Ovary (tissue), 10 donors: ENCODE measurements at places on chromosomes 1 and 21. TPM values are rescaled to one million over a fixed set of nuclear protein-coding genes. Genes with fewer than 3 reads are reported as not detected.

The CD244 gene
- total RNA-seq, result 3.1 TPM

The KRTAP10-8 gene
- not detected for total RNA-seq

The PROK1 gene
- 245 TPM for total RNA-seq

The SEC16B gene
- total RNA-seq, result 1.6 TPM

The AIRE gene
- not detected for total RNA-seq

The RUNX3 gene
- 1.3 TPM for total RNA-seq

The GPR25 gene
- total RNA-seq, result not detected

The COX20 gene
- 40.0 TPM for total RNA-seq

The ADIPOR1 gene
- total RNA-seq, result 43.0 TPM

The PTPRU gene
- total RNA-seq, result 29.9 TPM

The CHI3L2 gene
- not detected for total RNA-seq

The CCNL2 gene
- 216 TPM for total RNA-seq

The SPRR2B gene
- total RNA-seq, result 2.3 TPM

The TCHH gene
- 0.05 TPM for total RNA-seq

The SYTL1 gene
- total RNA-seq, result 0.43 TPM

The KCNJ15 gene
- 0.34 TPM for total RNA-seq

The MAP1LC3C gene
- 1.1 TPM for total RNA-seq

The PLEKHA6 gene
- 12.5 TPM for total RNA-seq

The AGTRAP gene
- total RNA-seq, result 33.4 TPM

The CELSR2 gene
- 17.1 TPM for total RNA-seq

The AGO3 gene
- total RNA-seq, result 30.7 TPM

The LMX1A gene
- not detected for total RNA-seq

The DAB1 gene
- 0.38 TPM for total RNA-seq

The TFAP2E gene
- total RNA-seq, result 1.4 TPM

The FAAH gene
- 12.9 TPM for total RNA-seq

The CA6 gene
- not detected for total RNA-seq

The PTGFRN gene
- 87.6 TPM for total RNA-seq

The REG4 gene
- total RNA-seq, result not detected

The WLS gene
- total RNA-seq, result 120 TPM

The CR2 gene
- not detected for total RNA-seq

The ANGPTL1 gene
- total RNA-seq, result 43.9 TPM

The DHDDS gene
- total RNA-seq, result 26.0 TPM

The SLC6A9 gene
- 3.0 TPM for total RNA-seq

The RSPO1 gene
- 7.5 TPM for total RNA-seq

The MATN1 gene
- total RNA-seq, result 0.86 TPM

The CMPK1 gene
- 70.4 TPM for total RNA-seq

The PCSK9 gene
- 0.12 TPM for total RNA-seq

The PERM1 gene
- not detected for total RNA-seq

The CD48 gene
- 3.1 TPM for total RNA-seq

The NHLH1 gene
- total RNA-seq, result not detected

The TAS1R1 gene
- 0.33 TPM for total RNA-seq

The ACTL8 gene
- total RNA-seq, result not detected

The CRYAA gene
- total RNA-seq, result not detected

The CCDC185 gene
- not detected for total RNA-seq

The LEMD1 gene
- 7.0 TPM for total RNA-seq
